ENCODE measurements at places on chromosomes 1 and 21.

- no peak for DNase-seq
Observed at GRCh38 chr1:202162418-202163280, 2.2 kb upstream of the PTPN7 start.

GRCh38 chr1:104073463-104073902, 323.8 kb downstream of the AMY1C start:
- DNase-seq = no peak

- no peak for DNase-seq
Observed at GRCh38 chr21:38839328-38840286, 33.9 kb downstream of the ETS2 start.

GRCh38 chr1:171911506-171911905, 70.2 kb downstream of the DNM3 start:
- DNase-seq = no peak

DNA sequence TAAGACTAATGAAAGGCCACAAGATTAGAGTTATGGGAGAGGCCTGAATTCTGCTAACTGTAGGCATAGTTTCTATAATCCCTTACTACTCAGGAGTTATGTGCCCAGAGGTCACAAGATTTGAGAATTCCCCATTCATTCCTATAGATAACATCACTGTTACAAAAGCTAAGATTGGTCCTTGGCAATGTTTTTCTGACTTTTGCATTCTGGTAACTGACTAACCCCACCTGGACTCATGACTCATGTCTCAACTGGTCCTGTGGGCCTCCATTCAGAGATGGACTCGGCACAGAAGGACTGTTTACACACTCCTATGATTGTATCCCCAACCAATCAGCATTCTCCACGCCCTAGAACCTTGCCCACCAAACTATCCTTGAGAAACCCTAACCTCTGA, 249.0 kb upstream of the ZP4 start:
- no peak for DNase-seq

GRCh38 chr1:230747127-230747730, at the start of gene CAPN9:
Gene CAPN9 (plus strand): TSS chr1:230747388. CDS start chr1:230747497, 109 bp downstream.
- DNase-seq = no peak

DNA sequence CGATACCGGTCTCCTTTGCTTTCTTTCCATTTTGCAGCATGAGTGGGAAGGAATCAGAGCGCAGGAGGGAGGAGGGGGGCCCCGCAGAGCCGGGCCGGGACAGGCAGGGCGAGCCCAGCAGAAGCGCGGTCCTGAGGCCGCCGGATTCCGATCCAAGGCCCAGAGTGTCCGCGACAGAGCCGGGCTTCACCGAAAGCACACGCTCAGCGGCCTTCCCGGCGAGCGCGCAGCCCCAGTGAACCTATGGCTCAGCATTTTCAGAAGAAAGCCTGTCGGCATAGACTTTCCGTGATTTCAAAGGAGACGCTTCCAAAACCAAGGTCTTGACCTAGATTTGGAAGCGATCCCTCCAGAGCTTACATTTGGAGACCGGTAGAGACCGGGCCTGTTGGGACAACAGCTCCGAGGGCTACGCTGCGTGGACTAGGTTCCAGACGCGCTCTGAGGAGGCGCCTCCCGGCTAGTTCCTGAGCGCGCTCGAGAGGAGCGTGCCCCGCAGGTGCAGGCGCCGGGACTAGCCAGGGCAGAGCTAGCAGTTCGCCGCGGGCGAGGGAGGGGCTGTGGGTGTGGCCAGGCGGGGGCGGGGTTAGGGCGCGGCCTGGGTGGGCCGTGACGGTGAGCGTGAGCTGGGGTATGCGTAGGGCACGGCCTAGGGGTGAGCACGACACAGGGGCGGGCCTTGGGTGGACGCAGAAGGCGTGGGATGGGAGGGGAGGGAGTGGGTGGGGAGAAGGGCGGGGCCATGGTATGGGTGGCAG, 27.8 kb upstream of the PRSS38 start:
- DNase-seq = peak; percentile 86

DNA sequence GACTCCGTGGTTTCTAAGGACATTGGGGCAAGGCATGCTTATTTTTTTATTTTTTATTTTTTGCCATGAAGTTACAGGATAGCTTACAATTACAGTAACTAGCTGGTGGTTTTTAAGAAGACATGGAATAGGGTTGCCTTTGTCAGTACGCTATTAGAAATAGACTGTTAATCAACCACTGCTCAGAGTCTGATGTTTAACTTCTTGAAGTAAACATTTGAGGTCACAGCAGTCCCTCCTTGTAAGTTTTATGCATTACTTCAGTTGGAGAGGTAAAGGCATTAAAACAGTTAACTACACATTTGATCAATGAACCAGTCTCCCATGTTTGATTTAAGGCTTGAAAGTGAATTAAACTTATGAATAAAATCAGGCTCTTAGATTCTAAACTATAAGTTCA, 19.3 kb upstream of the SHCBP1L start:
- DNase-seq = no peak

GRCh38 chr1:210376836-210377372, 48.2 kb downstream of the HHAT start:
- no peak for DNase-seq

- DNase-seq = no peak
Observed at GRCh38 chr1:178689769-178690168, 35.3 kb upstream of the RALGPS2 start.

DNA sequence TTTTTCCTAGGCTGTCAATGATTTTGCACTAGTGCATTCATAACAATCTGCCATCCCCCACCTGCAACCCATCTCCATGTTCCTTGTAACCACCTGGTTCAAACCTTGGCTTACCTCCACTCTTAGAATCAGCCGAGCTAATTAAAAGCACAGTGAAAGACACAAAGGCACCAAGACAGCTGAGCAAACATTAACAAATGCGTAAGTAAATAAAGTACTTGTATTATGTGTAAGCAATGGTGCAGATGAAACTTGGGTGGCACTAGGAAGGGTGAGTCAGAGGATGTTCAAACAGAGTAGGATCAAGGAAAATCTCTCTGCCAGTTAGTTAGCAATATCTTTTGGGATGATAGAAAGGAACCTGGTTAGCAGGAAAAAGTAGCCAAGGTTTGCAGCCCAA, 5.1 kb upstream of the FOXJ3 start:
- no peak for DNase-seq

DNA sequence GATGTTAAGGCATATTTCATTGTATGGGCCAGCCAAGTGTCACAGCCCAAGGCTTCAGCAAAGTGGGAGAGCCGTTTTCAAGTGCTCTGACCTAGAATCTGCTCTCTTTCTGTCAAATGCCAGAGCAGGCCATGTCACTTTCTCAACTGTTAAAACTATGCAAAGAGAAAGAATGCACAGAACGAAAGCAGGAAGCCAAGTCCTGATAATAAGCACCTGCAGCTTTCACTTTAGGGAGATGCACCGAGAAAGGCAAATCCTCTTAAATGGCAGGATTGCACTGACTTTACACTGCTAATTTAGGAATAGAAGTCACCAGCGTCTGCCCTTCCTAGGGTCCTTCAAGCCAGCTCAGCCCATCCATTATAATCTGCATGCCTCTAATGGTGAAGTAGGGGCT, 49.2 kb upstream of the NTPCR start:
- DNase-seq = no peak

- DNase-seq = no peak
Observed at GRCh38 chr1:179310721-179311120, 17.1 kb downstream of the SOAT1 start.

GRCh38 chr1:4019606-4020331, 119.7 kb upstream of the C1orf174 start:
- DNase-seq = no peak

GRCh38 chr1:86825319-86825718, 88.6 kb downstream of the SELENOF start:
- DNase-seq = no peak

- DNase-seq = no peak
Observed at GRCh38 chr1:31383967-31384366, 11.1 kb upstream of the FABP3 start.

DNA sequence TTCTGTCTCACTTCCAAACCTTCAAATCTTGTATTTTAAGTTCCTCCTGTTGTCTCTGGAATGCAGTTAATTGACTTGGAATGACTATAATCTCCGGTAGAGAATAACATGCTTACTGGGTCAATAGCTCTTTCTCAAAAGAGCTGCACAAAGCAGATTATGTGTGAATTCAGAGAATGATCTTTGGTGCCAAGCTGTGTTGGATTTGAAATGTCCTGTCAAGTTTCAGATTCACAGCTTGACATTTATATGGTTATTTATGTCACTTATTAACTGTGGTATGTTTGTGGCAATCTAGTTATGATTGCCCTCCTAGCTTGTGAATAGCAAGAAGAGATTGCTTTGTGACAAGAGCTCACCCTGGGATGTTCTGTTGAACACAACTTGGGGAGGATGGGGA, 128.3 kb upstream of the KCNE2 start:
- no peak for DNase-seq

GRCh38 chr1:195909061-195909460, 699.2 kb downstream of the KCNT2 start:
- no peak for DNase-seq

DNA sequence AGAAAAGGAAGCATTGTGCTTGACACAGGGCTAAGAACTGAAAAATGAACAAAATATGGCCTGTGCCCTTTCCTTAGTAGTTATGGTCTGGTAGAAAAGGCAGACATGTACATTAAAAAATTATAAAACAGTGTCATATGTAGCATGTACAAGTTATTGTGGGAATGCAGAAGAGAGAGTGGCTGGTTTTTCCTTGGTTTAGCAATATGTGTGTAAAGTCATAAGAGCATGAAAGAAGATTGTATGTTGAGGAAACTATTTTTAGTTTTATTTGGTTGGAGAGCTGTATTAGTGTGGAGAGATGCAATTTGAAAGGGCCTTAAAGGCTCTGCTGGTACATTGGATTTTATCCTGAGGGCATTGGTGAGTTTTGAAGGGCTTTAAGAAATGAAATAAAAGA, 145.8 kb downstream of the PDE4B start:
- no peak for DNase-seq

- DNase-seq = no peak
Observed at GRCh38 chr1:7993593-7994479, 32.3 kb downstream of the ERRFI1 start.

- DNase-seq = no peak
Observed at GRCh38 chr1:184181044-184181443, 129.5 kb downstream of the TSEN15 start.

All from stimulated activated CD4-positive, alpha-beta T cell treated with anti-CD3 and anti-CD28 coated beads, Interleukin-1b, Interleukin-23, amount 100 ng/mL, for 24 hours (primary cell).